Hepatocyte (in vitro differentiated cells): ENCODE measurements at places on chromosomes 3 and 15. TPM values are rescaled to one million over a fixed set of nuclear protein-coding genes. Genes with fewer than 3 reads are reported as not detected.

- no peak for DNase-seq
Measured at GRCh38 chr3:42254566-42254965, 11.4 kb downstream of the CCK start.

GRCh38 chr3:4786431-4786830, 192.8 kb upstream of the BHLHE40 start:
- no peak for DNase-seq

- DNase-seq, result no peak
Measured at GRCh38 chr3:19945969-19946831, 697 bp upstream of the RAB5A start.

The KLHL6 gene
- total RNA-seq, result 0.16 and 0.17 TPM in 2 replicates

The CFAP91 gene
- 1.4 and 2.3 TPM in 2 replicates for total RNA-seq

The PLSCR5 gene
- 0.60 and 2.0 TPM in 2 replicates for total RNA-seq

The LDHAL6B gene
- total RNA-seq, result not detected in 2 replicates

The RHOA gene
- total RNA-seq, result 434 and 527 TPM in 2 replicates

The RPL39L gene
- total RNA-seq, result 9.7 and 16.8 TPM in 2 replicates
